ENCODE measurements at places on chromosomes 1 and 21.

DNA sequence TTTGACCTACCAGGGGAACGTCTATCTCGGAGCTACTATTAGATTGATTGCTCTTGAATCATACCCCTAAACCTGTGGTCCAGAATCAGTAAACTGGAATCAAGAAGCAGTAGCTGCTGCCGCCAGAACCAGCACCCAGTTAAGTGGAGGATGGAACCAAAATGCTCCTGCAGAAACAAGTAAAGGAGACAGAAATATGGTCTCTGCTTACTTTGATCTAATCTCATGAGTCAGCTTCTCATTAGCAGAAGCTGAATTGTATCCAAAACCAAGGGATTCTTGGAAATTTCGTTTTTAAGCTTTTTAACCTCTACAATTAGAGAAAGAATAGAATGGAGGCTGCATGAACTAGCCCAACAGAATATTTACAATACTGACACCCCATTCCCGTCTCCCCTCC is 42.6 kb upstream of the PIGV start:
- no peak for DNase-seq

GRCh38 chr1:22447621-22448111 is 4.0 kb upstream of the ZBTB40 start:
- no peak for DNase-seq

DNA sequence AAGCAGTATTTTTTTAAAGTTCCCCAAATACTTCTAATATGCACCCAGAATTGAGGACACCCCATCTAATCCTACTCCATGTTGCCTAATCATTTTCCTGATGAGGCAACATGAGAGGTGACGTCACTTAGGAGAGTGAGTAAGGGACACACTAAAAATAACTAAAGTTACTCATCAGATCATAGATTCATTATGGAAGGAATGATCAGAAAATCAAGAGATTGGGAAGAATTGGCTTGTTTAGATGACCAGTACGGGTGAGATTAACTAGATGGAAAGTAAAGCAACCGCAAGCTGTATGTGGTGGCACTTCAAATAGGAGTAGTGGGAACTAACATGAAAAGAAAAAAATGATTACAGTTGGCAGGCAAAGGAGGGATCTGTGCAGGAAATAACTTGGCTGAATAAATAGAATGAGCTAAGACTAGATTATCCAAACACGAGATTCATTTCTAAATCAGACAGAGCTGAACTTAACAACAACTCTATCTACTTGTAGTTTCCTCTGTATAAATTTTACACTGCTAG is 61.4 kb upstream of the CXADR start:
- no peak for DNase-seq

- DNase-seq, result no peak
Observed at GRCh38 chr1:235902677-235903542, 36.2 kb upstream of the LYST start.

DNA sequence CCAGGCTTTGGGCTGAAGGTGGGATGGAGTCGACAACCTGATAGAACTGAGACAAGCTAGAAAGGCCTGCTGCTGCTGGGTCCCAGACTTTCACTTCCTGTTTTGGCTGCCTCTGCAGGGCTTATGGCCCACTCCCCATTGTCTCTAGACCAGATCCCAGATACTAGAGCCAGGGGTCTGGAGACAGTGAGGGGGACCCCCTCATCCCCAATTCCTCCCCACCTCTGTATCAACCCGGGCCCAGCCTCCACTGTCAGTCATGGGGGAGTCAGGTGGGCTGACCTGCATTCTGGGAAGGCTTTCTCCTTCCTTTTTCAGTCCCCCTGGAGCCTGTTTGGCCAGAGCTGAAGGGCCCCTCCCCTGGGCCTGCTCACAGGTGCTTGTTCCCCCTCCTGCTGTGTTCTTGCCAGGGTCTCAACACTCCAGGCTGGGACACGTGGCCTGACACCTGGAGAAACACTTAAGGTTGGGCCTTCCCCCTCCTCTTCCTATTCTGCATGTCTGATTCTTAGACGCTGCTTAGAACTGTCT is 18.0 kb upstream of the ETV3L start:
- no peak for DNase-seq

GRCh38 chr1:91397605-91398004 is 7.0 kb downstream of the HFM1 start:
- no peak for DNase-seq

- DNase-seq, result no peak
Observed at GRCh38 chr1:218887141-218887925, 286.3 kb upstream of the LYPLAL1 start.

GRCh38 chr1:87852410-87853161 is 523.9 kb downstream of the LMO4 start:
- DNase-seq, result no peak

- DNase-seq, result no peak
Observed at GRCh38 chr1:43619996-43620920, 29.7 kb upstream of the KDM4A start.

DNA sequence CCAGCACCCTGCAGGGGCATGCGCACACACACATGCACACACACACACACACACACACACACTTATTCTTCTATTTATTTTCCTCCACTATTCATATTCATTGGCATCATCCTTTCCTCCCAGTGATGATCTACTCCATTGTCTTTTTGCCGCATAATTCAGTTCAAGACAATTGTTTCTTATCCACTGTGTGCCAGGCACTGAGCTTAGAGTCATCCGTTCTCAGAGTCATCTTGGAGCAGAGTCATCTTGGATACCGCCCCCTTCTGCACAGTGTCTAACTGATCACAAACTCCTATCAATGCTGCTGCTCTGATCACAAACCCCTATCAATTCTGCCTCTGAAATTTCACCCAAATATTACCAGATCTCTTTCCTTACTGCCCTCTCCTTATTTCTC is 102.8 kb upstream of the PROX1 start:
- DNase-seq, result no peak

Measured in activated naive CD4-positive, alpha-beta T cell treated with Interleukin-2 at 50 U/mL for 16 hours (primary cell).